Stimulated activated CD8-positive, alpha-beta memory T cell treated with anti-CD3 and anti-CD28 coated beads, Interleukin-7, amount 100 ng/mL, for 48 hours (primary cell): ENCODE measurements at places on chromosomes 12 and 14.

GRCh38 chr14:56532546-56532945 is 47.1 kb upstream of the TMEM260 start:
- DNase-seq = no peak

DNA sequence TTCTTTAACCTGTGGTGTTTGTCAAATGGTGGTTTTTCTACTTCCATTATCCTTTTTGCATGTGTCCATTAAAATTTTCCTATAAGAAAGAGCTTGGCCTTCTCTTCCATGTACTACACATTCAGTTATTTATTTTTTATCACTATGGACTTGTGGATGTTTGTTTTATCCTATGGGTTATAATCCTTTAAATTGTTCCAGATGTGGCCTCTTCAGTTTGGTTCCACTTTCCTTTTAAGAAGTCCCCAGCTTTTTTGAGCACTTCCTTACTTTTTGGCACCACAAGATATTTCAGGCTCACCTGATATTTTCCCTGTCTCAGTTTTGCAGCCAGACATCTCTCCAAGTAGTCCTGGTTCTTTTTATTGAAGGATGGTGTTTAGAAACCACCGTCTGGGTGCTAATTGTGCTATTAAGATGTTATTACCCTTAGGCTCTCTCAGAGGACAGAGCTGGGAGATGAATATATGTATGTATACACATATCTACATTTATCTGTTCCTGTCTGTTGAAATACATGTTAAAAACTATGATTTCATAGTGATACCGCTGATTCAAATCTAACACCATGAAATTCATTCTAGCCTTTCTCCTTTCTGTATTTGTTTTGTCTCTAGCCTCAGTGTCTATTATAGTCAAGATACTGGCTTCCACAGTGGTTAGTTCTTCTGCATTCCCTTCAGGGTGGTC is 408.5 kb upstream of the RGS6 start:
- no peak for DNase-seq

DNA sequence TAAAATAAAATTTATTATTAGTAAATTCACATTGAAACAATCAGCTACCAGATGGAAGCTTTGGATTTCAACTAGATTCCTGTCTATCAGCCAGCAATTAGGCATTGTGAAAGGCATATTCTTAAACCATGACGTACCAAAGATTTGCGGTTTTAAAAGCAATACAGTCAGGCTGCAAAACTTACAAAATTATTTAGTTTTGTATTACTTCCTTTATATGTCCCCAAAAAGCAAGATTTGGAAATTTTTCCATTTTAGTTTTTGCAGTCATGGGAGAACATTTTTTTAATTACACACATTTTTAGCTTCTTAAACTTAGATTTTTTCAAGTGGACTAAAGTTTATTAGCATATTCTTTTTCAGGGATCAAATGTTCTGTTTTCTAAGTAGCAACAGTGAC is 225.0 kb upstream of the KITLG start:
- no peak for DNase-seq

- DNase-seq = no peak
These were observed 260.9 kb downstream of the BMP4 start for GRCh38 chr14:53695692-53696214.

GRCh38 chr12:6382371-6382770 is 1.6 kb upstream of the LTBR start:
- DNase-seq = no peak

DNA sequence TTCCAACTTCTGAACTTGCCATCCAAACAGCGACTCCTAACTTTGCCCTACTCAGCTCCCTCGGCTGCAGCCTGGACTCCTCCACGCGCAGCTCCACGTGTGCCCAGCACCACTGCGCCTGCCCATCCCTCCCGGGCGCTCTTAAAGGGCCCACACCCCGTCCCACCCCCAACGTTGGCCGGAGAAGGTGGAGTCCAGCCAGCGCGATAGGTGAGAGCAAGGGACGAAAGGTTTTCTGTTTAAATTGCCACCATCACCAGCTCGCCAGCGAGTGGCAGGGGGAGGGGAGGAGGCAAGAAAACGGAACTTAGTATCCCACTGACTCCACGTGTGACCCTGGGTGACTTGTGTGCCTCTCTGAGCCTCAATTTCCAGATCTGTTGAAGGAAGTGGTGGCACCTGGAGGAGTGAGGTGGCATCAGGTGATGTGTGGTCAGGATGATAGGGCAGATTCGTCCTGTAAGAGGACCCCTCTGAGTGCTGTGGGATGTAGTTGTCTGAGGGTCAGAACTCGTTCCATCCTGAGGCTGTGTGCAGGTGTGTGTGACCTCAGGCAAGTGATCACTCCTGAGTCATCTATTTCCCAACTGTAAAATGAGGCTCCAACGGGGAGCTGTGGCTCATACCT is 59.7 kb downstream of the TRPV4 start:
- DNase-seq = no peak

DNA sequence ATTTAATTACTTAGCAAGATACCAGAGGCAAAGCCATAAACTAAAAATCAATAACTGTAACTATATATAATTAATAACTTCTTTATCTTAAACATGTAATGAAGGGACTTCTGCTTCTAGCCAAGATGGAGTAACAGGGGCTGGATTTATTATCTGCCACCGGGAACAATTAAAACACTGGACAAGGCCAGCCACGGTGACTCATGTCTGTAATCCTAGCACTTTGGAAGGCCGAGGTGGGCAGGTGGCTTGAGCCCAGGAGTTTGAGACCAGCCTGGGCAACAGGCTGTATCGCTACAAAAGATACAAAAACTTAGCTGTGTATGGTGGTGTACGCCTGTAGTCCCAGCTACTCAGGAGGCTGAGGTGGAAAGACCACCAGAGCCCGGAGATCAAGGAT is 113.6 kb downstream of the TAOK3 start:
- no peak for DNase-seq

- no peak for DNase-seq
These were observed 1.6 kb upstream of the RPS26 start for GRCh38 chr12:56040151-56040550.

- no peak for DNase-seq
These were observed 385.8 kb downstream of the MED13L start for GRCh38 chr12:115891556-115892164.

- no peak for DNase-seq
These were observed 2.5 kb upstream of the ACTN1 start for GRCh38 chr14:68981539-68981976.

GRCh38 chr12:93297536-93297935 is 80.2 kb upstream of the NUDT4 start:
- DNase-seq = no peak

- DNase-seq = no peak
These were observed 273.9 kb upstream of the MIS18BP1 start for GRCh38 chr14:45526715-45527549.

DNA sequence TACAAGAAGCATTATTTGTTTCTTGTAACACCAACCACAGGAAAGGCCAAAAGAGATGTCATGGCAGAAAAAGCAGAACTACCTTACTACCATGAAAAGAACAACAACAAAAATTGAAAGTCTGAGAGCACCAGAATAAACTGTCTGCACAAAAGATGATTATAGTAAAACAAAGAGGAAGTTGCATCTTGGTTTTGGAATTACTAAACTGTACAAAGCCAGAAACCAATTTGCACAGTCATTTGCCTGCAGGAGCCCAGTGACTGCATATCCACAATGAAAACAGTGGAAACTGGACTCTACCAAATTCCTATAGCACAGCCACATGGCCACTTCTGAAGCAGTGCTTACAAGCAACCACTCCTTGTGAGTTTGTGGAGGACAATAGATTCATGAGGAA is 276.2 kb downstream of the SSPN start:
- no peak for DNase-seq

GRCh38 chr12:38544330-38545066 is 227.9 kb downstream of the ALG10B start:
- no peak for DNase-seq

DNA sequence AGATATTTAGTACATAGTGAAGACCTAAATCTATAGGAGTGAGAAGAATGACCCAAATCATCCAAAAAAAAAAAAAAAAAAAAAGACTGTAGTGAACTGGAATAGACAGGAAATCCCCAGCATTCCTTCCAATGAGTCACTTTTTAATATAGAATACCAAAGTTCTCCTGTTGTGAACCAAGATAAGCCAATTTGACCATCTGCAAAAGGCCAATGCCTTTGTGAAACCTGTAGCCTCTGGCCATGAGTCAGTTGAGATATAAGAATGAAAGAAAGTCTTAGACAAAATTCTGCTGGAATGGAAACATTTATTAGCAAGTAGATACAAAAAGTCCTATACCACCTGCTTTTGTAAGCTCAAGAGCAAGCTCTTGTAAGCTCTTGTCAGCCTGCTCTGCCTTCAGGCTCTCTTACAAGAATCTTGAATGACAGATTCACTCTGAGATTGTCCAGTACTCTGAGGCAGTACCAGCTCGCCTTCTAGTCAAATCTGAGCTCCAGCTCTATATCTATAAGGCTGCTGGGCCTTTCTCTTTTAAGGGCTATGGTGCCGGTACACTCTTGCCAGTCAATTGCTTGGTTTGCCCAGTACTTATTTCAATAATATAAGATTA is 243.0 kb upstream of the TMTC1 start:
- DNase-seq = no peak

DNA sequence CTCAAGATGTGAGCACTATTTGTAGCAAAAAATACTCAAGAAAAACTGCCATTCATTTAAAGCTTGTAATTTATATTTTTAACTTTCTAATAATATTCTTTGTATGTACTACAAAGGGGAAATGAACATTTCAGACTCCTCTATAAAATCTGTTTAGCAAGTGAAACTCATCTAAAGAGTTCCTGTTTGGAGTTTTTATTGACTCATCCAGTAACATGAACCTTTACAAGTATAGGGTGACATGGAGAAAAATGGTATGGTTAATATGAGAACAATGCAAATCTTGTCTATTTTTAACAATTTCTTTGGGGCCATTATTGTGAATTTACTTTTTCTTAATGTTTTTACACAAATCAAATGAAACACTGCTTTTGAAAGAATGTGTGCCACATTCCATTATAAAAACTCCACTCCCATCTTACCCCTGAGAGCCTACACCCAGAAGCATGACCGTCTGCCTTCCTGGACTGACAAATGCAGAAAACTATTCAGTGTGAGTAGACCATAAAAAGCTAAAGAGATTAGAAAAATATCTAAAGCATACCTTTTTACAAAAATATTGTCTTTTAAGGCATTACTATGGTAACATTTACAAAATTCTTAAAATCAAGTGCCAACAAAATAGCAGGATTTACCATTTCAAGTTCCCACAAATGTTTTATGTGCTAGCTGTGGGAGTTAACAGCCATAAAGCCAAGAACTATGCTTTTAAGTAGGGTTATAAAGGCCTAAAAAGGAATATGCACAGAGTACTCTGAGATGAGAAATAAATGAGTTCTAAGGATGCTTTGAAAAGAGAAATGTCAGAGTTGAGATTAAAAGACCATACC is 144.0 kb downstream of the ADAMTS20 start:
- DNase-seq = no peak

DNA sequence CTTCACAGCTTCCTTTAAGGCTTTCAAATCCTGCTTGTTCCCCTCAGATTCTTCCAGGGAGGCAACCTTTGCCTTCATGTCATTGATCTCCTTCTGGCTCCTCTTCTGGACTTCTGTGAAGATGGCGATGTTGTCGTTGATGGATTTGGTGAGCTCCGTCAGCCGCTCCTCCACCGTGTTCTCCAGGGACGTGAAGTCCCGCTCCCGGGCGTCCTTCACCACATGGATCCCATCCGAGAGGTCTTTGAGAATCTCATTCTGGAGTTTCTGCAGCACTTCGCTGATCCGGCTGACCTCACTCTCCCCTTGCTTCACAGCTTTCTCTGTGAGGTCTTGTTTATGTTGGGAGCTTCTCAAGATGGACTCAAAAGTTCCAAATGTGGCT is 7.9 kb downstream of the CKAP4 start:
- no peak for DNase-seq

DNA sequence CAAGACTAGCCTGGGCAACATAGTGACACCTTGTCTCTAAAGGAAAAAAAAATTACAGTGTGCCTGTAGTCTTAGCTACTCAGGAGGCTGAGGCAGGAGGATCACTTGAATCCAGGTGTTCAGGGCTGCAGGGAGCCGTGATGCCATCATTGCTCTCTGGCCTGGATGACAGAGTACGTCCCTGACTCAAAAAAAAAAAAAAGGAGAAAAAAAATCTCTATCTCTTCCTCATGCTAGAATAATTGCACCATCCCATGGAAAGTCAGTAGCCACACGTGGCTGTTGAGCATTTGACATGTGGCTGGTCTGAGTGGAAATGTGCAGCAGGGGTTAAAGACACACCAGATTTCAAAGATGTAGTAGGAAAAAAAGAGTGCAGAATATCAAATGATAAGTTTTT is 3.8 kb downstream of the RILPL1 start:
- no peak for DNase-seq

DNA sequence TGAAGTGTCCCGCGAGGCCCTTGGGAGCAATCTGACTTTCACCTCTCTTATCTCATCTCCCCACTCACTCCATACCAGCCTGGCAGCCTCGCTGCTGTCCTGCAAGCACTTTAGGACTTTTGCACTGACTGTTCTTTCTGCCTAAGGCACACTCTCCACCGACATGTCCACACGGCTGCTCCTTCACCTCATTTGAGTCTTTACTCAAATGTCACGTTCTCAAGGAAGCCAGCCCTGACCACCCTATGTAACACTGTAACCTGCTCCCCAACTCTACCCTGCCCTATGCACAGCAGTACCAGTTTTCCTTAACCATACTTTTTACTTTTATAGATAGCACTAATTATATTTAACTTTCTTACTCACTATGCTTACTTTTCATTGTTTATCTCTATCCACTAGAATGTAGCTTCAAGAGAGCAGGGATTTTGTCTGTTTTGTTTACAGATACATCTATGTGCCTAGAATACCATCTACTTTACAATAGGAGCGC is 32.0 kb downstream of the PRKD1 start:
- no peak for DNase-seq

DNA sequence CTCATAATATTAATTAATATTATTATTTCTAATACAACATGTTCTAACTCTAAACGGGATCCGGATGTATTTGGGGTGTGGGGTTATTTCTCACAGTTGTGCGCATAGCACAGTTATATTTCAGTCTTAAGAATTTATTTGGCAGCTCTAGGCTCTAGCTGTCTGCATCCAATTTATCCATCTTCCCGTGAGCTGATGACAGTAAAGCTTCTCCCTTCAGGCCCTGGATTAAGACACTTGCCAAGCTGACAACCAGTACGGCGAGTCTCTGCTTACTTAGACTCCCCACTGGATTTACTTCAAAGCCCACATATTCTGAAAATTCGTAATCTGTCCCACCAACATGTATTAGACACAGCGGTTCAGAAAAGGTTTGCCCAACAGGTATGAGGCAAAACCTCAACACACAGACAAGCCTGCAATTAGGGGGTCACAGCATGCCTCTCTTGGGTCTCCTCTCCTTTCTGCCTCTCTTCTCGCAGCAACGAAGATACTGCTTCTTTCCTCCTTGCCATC is 232.9 kb upstream of the TMTC1 start:
- no peak for DNase-seq
